Stimulated activated CD4-positive, alpha-beta T cell treated with anti-CD3 and anti-CD28 coated beads, Interleukin-1b, Interleukin-23, amount 100 ng/mL, for 1 hour (primary cell): ENCODE measurements at places on chromosomes 3 and 15.

GRCh38 chr3:165644331-165644730, 192.9 kb downstream of the BCHE start:
- no peak for DNase-seq

- DNase-seq: no peak
These were observed 22.0 kb downstream of the ACAD11 start for GRCh38 chr3:132637590-132637989.

DNA sequence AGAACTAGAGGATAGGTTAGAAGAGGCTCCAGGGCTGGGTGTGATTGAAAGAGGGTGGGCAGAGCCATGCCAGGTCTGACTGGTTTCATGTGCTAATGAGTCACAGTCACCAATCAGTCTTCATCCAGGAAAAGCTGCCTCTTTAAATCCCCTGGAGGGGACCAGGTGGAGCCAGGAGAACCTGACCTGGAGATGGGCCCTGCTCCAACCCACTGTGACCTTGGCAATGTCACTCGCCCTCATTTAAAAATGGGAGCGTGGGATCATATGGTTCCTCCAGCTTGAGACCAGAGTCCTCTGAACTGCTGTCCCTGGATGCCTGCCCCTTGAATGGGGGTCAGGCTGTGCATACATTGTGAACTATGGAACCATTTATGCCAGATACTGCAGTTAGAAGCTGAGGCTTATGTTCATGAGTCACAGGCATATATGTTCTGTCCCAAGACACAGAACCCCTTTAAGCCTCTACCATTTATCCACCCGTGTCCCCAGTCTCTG, 23.0 kb downstream of the HES1 start:
- DNase-seq: no peak

DNA sequence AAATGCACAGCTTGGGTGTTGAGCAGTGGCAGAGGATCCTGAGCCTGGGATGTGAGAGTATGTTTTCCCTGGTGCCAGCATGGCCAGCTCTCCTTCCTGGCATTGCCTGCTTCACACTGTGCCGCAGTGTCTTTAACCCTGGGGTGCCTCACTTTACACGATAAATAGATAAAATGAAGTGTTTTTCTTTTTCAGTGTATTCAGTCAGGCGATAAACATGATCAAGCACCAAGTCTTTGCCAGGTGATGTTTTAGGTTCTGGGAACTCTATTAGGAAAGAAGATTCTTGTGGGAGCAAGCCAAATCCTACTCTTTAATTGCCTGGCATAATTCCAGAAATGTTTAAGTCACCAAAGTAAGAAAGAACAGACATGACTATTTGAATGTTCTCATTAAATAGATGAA, 14.0 kb downstream of the ABHD6 start:
- no peak for DNase-seq

- DNase-seq: no peak
These were observed 45.6 kb downstream of the NMD3 start for GRCh38 chr3:161266731-161267150.

- no peak for DNase-seq
These were observed 61.7 kb upstream of the PPIB start for GRCh38 chr15:64224511-64224910.

DNA sequence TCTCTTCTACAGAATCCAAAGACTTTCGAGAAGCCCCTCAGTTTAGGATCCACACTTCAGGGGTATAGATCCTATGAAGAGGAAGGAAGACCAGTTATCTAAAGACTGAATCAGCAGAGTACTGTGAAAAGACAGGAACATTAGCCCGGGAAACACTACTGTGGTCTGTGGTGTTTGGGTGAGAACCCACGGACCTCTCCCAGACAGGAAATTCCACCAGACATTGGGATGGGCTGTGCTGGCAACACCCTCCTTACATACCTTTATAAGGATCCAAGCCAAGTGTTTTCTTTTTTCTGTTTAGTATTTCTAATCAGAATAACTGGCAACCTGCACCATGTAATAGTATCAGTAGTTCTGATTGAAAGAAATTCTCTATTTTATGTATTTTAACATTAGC, 14.1 kb downstream of the TMEM207 start:
- no peak for DNase-seq

GRCh38 chr3:16319723-16320122, 54.7 kb downstream of the OXNAD1 start:
- no peak for DNase-seq

DNA sequence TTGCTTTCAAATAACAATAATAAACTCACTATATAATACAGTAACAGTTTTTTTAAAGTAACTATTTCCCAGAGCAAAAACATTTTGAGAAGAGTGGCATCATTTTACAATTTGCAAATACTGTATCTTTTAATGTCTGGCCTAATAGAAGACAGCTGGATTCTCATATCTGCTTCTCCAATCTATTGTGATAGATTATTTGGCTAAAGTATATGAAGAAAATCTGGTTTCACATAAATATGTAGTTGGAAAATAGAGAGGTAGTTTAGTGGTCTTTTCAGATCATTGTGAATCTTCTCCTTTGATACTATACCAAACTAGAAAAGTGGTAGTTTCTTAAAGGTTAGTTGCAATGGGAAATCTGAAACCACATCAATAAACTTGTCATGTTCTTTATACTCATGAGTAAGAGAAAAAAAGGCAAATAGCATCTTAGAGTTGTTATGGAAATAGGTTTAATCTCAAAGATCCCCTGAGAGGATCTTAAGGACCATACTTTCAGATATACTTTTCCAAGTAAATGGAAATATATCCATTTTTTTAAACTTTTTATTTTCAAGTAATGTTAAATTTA, 124.8 kb upstream of the NR2E3 start:
- DNase-seq: no peak

- DNase-seq: no peak
These were observed 164.6 kb downstream of the SMAD6 start for GRCh38 chr15:66866656-66867055.

DNA sequence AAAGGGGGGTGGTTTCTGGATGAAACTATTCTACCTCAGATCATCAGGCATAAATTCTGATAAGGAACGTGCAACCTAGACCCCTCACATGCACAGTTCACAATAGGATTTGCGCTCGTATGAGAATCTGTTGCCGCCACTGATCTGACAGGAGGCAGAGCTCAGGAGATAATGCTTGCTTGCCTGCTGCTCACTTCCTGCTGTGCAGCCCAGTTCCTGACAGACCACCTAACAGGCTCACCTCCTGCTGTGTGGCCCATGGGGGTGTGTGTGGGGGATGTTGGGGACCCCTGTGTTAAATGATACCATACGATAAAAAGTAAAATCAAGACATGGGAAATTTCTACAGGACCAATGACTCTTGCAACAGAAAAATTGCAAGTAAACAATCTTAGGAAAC, 24.0 kb downstream of the CP start:
- DNase-seq: no peak

DNA sequence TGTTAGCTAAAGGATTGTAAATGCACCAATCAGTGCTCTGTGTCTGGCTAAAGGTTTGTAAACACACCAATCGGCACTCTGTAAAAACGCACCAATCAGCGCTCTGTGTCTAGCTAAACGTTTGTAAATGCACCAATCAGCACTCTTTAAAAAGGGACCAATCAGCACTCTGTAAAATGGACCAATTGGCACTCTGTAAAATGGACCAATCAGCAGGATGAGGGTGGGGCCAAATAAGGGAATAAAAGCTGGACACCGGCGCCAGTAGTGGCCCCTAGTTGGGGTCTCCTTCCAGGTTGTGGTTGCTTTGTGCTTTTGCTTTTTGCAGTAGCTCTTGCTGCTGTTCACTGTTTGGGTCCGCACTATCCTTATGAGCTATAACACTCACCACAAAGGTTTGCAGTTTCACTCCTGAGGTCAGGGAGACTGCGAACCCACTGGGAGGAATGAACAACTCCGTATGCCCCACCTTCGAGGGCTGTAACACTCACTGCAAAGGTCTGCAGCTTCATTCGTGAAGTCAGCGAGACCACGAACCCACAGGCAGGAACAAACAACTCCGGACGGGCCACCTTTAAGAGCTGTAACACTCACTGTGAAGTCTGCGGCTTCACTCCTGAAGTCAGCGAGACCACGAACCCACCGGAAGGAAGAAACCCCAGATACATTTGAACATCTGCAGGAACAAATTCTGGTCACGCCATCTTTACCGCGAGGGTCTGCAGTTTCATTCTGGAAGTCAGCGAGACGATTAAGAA, 1.1 kb upstream of the SUCLG2 start:
- no peak for DNase-seq

DNA sequence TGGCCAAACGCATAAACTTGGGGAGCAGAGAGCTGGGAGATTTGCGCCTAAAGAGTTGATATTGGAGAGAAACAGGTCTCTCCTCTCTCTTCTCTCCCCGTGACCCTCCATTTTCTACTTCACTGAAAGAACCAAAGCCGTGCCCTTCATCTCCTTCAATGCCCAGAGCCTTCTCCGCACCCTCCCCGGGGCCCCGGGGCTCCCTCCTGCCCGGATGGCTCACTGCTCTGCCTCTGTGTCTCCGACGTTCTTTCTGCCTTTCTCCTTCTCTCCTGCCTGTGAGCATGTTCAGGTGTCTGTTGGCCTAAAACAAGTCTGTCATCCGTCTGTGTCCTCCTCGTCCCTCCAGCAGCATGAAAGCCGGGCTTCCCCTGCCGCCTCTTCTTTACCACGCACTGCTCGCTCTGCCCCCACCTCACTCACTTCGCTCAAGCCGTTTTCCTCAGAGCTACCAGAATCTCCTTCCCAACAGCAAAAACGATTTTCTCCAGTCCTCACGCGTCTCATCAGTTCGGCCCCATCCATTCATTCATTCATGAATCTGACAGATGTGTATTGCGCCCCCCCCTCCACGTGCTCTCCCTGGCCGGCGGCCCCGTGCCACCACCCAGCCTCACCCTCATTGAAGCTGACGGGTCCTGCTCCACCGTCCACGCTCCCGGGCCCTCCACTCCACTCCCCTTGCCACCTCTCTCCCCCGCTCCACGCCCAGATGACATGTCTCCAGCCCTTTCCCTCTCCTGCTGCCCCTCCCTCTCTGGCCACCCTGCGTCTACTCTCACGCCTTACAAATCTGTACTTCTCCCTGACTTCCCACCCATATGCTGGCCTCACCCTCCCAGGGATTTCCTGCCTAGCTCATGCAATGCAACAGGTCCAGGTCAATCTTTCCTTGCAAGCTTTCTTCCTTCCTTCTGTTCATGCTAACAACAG, 10.2 kb downstream of the MUC4 start:
- no peak for DNase-seq

DNA sequence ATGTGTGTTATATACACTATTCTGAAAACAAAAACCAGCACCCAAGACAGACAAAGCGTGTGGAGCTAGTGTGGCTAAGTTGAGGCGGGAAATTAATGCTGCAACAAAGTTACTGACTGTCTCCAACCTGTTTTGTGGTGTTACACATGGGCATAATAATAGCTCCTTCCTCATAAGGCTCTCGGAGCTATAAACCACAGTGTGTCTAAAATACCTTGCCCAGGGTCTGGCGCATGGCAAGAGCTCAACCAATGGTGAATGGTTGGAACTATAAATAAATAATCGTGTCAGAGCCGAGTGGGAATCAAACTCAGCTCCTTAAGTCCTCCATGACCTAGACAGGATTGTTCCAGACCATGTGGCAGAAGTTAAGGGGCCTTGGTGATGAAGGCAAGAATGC, 35.9 kb upstream of the TFRC start:
- DNase-seq: no peak

GRCh38 chr3:72162649-72163184, 377.8 kb upstream of the PROK2 start:
- DNase-seq: no peak

- DNase-seq: no peak
These were observed 77.6 kb downstream of the POLR2M start for GRCh38 chr15:57784081-57784511.

DNA sequence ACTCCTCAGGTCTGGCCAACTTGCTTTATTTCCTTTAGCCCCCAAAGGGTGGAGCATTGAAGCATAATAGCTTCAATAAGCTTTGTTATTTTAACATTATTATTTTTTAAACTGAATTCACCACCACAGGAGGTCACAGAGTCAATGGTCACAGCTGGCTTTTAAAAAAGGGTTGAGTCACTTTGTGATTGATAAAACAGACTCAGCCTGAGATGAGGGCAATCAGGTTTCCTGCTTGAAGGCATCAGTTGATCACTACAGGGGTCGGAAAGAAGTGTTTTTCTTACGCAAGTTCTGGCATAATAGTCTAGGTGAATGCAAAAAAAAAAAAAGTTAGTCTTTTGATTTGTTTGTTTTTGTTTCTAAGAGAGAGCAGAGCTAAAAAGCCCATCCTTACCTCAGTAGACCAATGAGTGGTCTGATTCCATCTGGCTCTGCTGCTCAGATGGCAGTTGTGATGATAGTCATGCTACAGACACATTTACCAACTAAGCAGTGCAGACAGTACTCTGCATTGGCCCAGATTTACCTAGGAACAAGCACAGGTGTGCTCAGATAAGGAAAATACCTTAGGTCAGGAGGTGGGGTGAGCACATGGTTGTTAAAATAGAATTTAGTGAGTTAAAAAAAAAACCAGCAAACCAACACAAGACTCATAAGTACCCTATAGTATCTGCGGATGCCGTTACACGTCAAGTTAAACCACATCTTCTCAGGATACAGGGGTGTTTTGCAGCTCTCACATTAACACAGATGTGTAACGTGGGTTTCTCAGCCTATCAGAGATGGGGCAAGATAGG, 22.6 kb downstream of the ZNF80 start:
- no peak for DNase-seq

DNA sequence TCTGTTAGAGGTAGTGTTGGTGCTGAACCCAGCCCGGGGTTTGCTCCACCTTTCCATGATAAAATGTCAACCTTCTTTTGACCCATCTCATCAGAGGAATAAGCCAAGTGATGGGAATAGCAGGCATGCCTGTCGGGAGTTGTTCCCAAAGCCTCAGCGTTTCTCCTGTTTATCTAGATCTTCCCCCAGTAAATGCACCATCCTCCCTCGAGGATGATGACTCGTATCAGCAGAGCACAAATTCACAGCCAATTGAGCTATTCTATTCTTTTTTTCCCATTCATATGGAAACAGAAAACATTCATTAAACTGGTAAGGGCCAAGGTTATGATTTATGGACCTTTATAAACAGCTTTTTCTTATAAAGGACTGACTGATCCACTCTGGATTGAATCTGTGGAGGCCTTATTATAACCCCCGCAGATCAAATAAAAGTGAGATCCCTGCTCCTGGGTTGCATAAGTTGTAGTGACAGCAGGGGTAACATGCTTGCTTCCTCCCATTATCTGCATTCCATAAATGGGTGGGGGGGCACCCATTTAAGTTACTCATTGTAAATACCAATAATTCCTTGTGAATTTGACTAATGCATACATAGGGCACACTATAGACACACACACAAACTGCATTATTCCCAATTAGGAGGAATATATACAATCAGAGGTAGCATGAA, 207.3 kb downstream of the PLCL2 start:
- no peak for DNase-seq

DNA sequence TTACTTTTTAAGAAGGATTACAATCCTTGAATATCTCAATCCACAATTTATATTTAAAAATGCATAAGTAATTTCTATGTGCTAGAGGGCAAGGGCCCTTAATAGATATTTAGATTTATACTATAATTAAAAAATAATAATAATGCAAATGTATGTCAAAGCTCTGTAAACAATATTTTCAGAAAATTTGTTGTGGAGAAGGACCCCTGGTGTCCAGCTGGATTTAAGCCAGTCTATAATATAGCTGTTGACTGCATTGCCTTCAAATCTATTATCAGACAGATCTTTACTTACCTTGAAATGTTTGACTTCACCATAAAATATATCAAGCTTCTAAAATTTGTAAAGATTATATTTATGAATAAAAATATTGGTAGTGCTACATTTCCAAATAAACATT, 65.6 kb downstream of the ZBTB20 start:
- DNase-seq: no peak
